ENCODE measurements at places on chromosomes 7 and 10.

GRCh38 chr10:11381023-11381422, 230.4 kb downstream of the USP6NL start:
- DNase-seq = no peak

GRCh38 chr10:1048349-1048731, 579 bp downstream of the IDI1 start:
- DNase-seq = no peak

GRCh38 chr10:96073722-96074121, 30.3 kb downstream of the CCNJ start:
- DNase-seq = no peak

- no peak for DNase-seq
These were observed 56.5 kb downstream of the CCDC71L start for GRCh38 chr7:106604303-106604924.

DNA sequence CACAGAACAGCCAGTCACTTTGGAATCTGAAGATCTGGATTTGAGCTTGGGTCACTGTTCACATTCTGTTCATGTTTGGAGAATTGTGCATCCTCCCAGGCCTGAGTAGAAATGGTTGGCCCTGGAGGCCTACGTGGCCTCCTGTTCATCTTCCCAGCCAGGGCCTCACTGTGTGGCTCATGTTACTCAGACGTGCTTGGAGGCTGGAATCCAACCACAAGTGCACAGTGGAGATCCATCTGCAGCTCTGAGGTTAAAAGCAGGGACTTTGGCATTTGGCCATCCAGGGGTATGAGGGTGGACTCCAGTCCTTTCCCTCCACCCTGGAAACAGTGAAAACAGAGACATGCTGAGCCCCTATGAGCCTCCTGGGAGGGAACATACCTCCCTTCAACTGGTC, 709.0 kb upstream of the IGFBP3 start:
- no peak for DNase-seq

- DNase-seq = no peak
These were observed 105.2 kb downstream of the GSAP start for GRCh38 chr7:77310982-77311381.

GRCh38 chr7:113120647-113121046, 2.3 kb upstream of the SMIM30 start:
- no peak for DNase-seq

Data from stimulated activated CD4-positive, alpha-beta T cell treated with anti-CD3 and anti-CD28 coated beads, TNF-alpha, amount 100 ng/mL, for 24 hours (primary cell).